T-cell (primary cell): ENCODE measurements at places on chromosomes 7 and 10.

DNA sequence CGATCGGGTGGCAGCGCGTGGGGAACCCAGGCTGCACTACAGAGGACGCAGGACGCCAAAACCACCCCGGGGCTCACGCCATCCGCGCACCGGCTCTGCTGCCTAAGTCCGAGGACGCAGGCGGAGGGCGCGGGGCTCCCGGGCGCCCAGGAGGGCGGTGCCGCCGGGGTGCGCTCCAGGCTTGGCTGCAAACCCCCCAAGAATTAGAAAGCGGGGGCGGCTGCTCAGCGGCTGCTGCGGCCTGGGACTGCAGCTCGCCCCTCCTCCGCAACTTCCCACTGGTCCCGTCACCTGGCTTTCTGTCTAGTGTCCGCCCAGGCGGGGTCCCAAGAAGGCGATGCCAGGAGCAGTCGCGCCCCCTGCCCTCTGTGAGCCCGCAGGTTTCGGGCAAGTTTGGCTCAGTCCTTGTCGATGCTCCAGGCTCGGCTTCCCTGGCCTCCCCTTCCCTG lies 1.7 kb upstream of the POU6F2 start:
- no peak for DNase-seq

- peak; percentile 57 for DNase-seq
Measured at GRCh38 chr7:64876792-64877713, 26.0 kb upstream of the ZNF273 start.

DNA sequence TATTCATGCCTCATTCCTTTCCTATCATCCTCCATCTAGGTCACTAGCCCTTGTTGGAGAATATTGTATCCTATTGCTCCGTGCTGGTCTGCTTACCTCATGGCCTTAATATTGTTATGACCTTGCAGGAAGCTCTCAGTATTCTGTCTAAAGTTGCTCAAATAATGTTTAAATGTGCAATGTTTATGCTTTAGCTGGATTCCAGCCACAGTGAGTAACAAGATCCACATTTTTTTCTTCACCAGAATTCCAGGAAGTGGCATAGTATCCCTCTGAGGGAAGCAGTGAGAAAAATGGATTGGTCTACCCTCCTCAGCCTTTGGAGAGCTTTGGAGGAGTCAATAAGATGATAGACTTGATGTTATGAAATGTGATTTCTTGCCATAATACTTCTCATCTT lies 402.6 kb downstream of the NRG3 start:
- DNase-seq = no peak

DNA sequence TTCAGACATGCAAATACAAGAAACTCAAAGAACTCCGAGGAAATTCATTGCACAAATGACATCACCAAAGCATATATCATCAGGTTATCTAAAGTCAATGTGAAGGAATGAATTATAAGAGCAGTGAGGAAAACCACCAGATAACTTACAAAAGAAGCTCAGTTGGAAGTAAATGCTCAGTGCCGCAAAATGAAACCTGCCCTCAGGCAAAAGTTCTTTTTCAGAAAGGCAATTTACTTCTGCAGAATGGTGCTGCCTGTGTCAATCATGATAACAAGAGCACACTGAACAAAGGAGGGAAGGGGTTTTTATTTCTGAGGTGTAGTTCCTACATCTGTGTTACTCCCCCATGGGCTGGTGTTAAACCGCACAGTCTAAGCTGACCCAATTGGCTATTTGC lies 550.6 kb upstream of the SEMA3D start:
- DNase-seq = no peak

GRCh38 chr10:74047304-74047703 lies 49.4 kb downstream of the VCL start:
- DNase-seq = no peak
